ENCODE measurements at places on chromosomes 6 and 20.

- no peak for DNase-seq
These were observed 1.2 kb downstream of the WTAP start for GRCh38 chr6:159728531-159728964.

DNA sequence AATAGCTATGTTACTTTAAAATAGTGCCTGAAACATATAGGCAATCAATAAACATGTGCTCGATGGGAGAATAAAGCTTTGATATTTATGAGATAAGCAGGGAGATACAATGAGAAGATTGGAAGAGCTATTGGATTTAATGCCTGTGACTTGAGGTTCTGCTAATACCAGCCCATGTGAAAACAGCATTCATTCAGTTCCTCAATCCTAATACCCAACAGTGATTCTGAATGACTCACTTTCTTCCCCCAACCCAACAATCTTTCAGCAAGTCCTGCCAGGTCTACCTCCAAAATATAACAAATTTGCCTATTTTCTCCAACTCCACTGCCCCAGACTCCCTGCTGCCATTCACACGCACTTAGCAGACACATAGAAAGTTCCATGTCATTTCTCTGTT is 26.6 kb upstream of the KLHL31 start:
- no peak for DNase-seq

DNA sequence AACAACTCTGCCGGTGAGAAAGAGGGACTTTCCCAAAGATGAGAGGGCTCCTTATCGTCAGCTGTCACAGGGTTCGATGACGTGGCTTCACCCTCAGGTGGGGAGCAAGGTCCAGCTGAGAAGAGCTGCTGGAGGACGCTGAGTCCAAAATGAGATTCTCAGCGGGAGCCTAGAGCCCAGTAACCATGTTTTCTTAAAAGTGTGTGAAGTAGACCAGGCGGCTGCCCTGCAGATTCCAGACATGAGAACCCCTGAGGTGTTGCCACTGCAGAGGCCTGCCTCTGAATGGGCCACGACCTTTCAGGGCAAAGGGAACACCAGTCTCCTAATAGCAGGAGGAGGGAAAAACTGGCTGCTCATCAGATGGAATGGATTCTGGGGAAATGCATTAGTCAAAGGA is 375.1 kb downstream of the BTBD9 start:
- DNase-seq = no peak

- peak; percentile 67 for DNase-seq
These were observed 721 bp downstream of the KDM1B start for GRCh38 chr6:18155864-18156421.

GRCh38 chr6:112360498-112360897 is 13.4 kb downstream of the RFPL4B start:
- peak; percentile 22 for DNase-seq

GRCh38 chr20:57425150-57426013 is 34.2 kb downstream of the RBM38 start:
- no peak for DNase-seq

- DNase-seq = peak; percentile 97
These were observed 1.7 kb downstream of the KCNK15 start for GRCh38 chr20:44747166-44748004.

GRCh38 chr6:37532122-37532521 is 32.4 kb upstream of the CCDC167 start:
- no peak for DNase-seq

GRCh38 chr6:37202788-37203491 is 33.0 kb downstream of the PIM1 start:
- no peak for DNase-seq

GRCh38 chr6:72627539-72627938 is 5.7 kb downstream of the KCNQ5 start:
- DNase-seq = no peak

- no peak for DNase-seq
These were observed 48.3 kb downstream of the ECT2L start for GRCh38 chr6:138844192-138844591.

- no peak for DNase-seq
These were observed 157.2 kb downstream of the ZDHHC14 start for GRCh38 chr6:157538168-157538567.

GRCh38 chr6:122428781-122429180 is 29.3 kb downstream of the HSF2 start:
- no peak for DNase-seq

- no peak for DNase-seq
These were observed 7.9 kb downstream of the RIN2 start for GRCh38 chr20:19765913-19766312.

DNA sequence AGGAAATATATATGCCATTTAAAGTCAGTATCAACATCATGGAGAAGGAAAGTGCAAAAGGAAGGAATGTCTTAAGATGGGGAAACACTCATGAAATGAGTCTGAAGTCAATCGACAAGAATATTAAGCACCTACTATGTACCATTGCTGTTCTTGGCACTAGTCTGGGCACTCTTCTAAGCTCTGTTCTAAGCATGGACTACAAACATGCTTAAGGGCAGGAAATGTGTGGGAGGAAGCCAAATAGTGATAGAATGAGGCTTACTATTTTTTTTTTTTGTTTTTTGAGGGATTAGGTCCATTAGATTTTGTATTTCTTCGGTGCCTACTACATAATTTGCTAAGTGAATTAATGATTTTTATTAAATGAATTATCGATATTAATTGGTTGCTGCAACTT is 83.8 kb upstream of the SUPT3H start:
- no peak for DNase-seq

- no peak for DNase-seq
These were observed 627.4 kb downstream of the CDH26 start for GRCh38 chr20:60585651-60586050.

- no peak for DNase-seq
These were observed 63.7 kb downstream of the SH3BGRL2 start for GRCh38 chr6:79694623-79695343.

GRCh38 chr20:8671370-8671961 is 397.4 kb upstream of the PLCB4 start:
- DNase-seq = no peak

DNA sequence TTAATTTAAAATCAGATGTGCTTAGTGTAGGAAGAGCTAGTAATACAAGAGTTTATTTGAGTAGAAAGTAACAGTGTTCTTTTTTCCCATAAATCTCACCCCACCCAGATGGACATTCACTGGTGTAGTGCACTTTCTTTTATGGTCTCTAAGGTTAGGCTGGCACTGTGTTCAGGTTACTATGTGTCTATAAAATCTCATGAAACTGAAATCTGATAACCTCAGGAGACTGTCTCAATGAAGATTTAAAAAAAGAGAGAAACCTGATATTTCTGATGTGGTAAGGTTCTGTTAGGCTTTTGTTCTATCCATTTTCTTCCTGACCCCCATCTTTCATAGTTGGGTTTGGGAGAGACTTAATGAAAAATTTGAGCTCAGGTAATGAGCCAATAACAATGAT is 101.2 kb upstream of the CLVS2 start:
- DNase-seq = no peak

GRCh38 chr6:165055231-165055630 is 254.2 kb downstream of the C6orf118 start:
- DNase-seq = no peak

DNA sequence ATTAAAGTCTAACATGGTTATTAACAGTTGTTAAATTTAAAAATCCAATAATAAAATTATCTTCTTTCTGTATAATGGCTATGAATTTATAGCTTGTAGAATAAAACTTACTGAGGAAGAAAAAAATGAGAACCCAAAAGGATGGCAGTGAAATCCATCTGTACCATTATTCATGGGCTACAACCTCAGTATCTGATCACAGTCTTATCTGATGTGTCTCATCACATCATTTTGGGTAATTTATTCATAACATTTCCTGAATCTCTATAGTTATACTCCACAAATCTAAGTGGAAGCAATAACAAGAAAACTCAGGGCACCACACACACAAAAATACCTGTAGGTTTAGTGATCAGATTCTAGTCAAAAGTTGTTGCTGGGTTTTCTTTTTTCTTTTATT is 7.3 kb downstream of the CLDN20 start:
- DNase-seq = no peak

- no peak for DNase-seq
These were observed 85.9 kb downstream of the VIP start for GRCh38 chr6:152836523-152836922.

- no peak for DNase-seq
These were observed 222.4 kb downstream of the TTLL2 start for GRCh38 chr6:167547328-167547692.

- peak; percentile 51 for DNase-seq
These were observed 1.9 kb downstream of the GRM4 start for GRCh38 chr6:34143884-34144580.

DNA sequence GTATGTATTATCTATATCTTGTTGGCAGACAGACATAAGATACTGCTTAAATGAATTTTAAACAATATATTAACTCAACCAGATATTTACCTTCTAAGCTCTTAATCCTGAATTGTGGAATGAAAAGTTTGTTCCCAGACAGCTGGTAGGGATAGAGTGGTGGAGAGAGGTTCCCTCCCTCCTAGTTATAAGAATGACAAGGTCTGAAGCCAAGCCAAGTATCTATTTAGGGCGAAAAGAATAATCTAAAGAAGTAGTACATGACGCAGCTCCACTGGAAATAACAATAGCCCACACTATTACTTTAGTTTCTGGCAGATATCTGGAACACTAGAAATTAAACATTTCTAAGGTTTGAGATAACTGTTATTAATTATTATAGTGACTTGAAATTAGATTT is 104.3 kb downstream of the AHI1 start:
- DNase-seq = no peak

GRCh38 chr6:161985876-161986423 is 712.1 kb upstream of the AGPAT4 start:
- DNase-seq = no peak

DNA sequence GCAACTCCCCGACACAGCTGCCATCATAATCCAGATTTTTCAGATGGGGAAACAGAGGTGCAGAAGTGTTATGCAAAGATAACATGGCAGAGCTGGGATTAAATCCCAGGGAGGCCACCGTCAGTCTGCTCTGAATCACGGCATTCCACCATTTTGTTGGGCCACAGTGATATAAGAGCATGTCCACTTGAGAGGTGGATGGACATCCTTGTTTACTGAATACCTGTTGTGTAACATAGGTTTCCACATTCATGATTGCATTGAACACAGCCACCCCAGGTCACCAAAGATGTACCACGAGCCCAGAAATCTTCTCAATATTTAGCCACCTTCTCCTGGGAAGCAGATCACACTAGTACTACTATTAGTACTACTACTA is 191.5 kb downstream of the LRFN2 start:
- no peak for DNase-seq

- DNase-seq = no peak
These were observed 373.1 kb downstream of the CD109 start for GRCh38 chr6:74069089-74069581.

DNA sequence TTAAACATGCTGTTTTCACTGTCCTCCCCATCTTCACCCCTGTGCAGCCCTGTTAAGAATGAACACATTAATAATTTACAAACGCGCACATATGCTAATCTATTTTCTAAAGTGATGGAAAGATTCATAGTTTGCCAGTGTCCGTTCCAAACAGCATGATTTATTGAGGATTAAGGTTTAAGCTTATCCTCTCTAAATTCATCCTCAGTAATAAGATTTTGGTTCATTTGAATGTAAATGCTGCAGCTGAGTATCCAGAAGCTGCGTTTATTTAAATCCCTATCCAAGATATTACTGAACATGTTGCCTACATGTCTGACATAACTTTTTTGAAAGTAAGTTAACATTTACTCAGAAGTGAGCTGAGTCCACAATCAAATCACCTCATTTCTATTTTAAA is 42.8 kb upstream of the FAM135A start:
- DNase-seq = no peak

GRCh38 chr6:147046141-147046877 is 157.9 kb upstream of the STXBP5 start:
- no peak for DNase-seq

- DNase-seq = no peak
These were observed 301.8 kb upstream of the AGPAT4 start for GRCh38 chr6:161575523-161576254.

GRCh38 chr6:137902699-137903098 is 35.6 kb downstream of the TNFAIP3 start:
- no peak for DNase-seq

GRCh38 chr6:147221739-147222138 is 17.5 kb downstream of the STXBP5 start:
- DNase-seq = no peak

DNA sequence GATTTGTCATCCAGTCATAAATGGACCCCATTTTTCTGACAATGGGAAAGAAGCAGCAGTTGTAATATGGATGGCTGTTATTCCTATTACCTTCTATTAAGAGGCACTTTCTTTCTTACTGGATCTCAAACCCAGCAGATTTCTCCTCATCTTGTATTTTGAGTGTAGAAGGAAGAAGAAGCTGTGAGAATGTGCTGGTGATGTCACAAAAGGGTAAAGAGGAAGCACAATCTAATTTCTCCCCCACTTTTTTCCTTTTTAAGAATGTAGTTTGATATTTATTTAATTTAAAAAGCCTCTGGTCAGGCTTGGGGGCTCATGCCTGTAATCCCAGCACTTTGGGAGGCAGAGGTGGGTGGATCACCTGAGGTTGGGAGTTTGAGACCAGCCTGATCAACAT is 100.0 kb upstream of the JARID2 start:
- DNase-seq = no peak

GRCh38 chr6:37557645-37558114 is 58.0 kb upstream of the CCDC167 start:
- no peak for DNase-seq

GRCh38 chr6:130115036-130115435 is 96.7 kb downstream of the L3MBTL3 start:
- DNase-seq = no peak
